ENCODE measurements at places on chromosomes 6 and 20.

DNA sequence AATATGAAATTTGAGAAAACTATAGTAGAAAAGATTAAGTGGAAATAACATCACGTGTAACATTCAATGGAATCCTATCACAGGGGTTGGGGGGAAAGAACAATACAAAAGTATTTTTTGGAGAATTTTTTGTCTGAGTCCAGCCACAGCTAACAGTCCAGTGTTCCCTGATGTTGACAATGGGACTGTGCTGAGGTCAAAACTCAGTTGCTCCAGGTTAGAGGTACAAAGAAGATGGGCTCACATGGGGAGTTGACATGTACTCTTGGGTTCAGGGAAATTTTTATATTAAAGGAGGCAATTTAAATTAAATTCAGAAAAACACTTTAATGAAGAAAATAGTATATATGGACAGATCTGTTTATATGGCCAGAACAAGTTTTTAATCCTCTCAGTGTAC, 995 bp downstream of the MYCT1 start:
- no peak for DNase-seq

DNA sequence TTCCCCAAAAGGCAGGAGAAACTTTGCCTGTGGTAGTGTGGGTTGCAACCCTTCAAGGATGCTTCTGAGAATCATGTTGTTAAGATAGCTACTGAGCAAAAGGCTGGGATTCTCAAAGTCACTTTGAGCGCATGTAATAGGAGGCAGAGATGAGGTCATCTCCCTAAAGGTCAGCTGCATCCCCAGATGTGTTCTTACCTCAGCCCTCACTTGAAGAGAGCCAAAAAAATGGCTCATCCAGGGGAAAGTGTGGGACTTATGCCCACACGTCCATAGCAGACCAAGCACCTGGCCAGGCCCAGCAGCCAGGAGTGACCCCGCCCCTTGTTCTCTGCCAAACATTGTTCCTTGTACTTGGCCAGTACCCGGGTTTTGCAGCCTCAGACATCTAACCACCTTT, 187.0 kb upstream of the BMP2 start:
- DNase-seq, result no peak

GRCh38 chr6:112781241-112781640, 434.1 kb downstream of the RFPL4B start:
- peak; percentile 10 for DNase-seq

- DNase-seq, result no peak
Observed at GRCh38 chr6:34236131-34236442, 586 bp upstream of the HMGA1 start.

GRCh38 chr6:37177935-37178517, 8.1 kb downstream of the PIM1 start:
- no peak for DNase-seq

- no peak for DNase-seq
Observed at GRCh38 chr6:155378276-155378675, 64.0 kb upstream of the TFB1M start.

DNA sequence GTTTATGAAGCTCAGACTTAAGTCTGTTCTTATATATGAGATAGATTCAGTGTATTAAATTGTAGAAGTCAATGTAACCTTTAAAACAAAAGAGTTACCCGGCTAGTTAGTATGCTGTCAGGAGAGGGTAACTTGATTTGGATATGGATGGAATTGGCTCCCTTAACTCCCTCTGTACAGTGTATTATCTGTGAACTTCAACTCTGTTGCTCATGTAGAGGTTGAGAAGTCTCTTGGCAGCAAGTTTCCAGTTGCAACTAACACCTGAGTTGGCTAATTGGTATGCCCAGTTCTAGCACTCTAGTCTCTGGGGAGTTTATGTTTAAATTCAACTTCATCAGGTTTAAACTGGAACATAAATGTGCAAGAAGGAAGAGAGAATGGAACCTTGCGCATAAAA, 111.0 kb downstream of the NCOA3 start:
- DNase-seq, result no peak

GRCh38 chr6:155418017-155418761, 37.5 kb downstream of the NOX3 start:
- peak; percentile 61 for DNase-seq

DNA sequence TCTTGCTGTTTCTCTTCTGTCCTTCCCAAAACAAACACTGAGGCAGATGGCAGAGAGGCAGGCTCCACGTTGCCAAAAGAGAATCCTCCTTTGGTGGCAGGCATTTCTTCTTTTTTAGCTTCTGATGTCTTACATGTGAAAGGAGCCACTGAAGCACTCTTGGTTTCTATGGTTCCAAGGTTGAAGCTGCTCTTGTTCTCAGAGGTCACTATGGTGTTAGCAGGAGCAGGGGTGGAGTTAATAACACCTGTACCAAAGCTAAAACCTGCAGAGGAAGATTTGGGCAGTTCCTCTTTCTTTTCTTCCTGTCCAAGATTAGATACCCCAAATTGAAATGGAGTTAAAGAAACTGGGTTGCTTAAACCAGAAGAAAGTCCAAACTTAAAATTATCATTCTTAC, 28.8 kb downstream of the FAM8A1 start:
- no peak for DNase-seq

GRCh38 chr20:38859070-38859690, 53.7 kb downstream of the PPP1R16B start:
- no peak for DNase-seq

GRCh38 chr6:26252077-26252472, 112.9 kb upstream of the BTN3A2 start:
- DNase-seq, result no peak

- no peak for DNase-seq
Observed at GRCh38 chr6:52826513-52826912, 14.1 kb downstream of the GSTA5 start.

GRCh38 chr6:157685596-157686280, 137.3 kb upstream of the SNX9 start:
- no peak for DNase-seq

GRCh38 chr20:53157443-53158408, 185.6 kb downstream of the TSHZ2 start:
- peak; percentile 23 for DNase-seq

- no peak for DNase-seq
Observed at GRCh38 chr6:2754911-2755310, 4.2 kb upstream of the MYLK4 start.

GRCh38 chr6:86508230-86508629, 429.1 kb upstream of the HTR1E start:
- no peak for DNase-seq

- DNase-seq, result no peak
Observed at GRCh38 chr6:111759331-111759835, 113.9 kb downstream of the FYN start.

- no peak for DNase-seq
Observed at GRCh38 chr20:24991897-24992486, 559 bp downstream of the APMAP start.

- DNase-seq, result no peak
Observed at GRCh38 chr6:34247481-34248197, 1.2 kb downstream of the SMIM29 start.

All from fibroblast of the conjunctiva (primary cell).